Melanocyte of skin (primary cell): ENCODE measurements at places on chromosomes 2 and 18. TPM values are rescaled to one million over a fixed set of nuclear protein-coding genes. Genes with fewer than 3 reads are reported as not detected.

The PROC gene
- total RNA-seq: not detected in 2 replicates

The MDH1B gene
- 0.67 and 2.0 TPM in 2 replicates for total RNA-seq

The GATA6 gene
- total RNA-seq: 0.33 and 0.46 TPM in 2 replicates

The EPB41L3 gene
- total RNA-seq: 161 and 167 TPM in 2 replicates

The FOXD4L1 gene
- total RNA-seq: 0.34 TPM in 1 of 2 replicates, not detected in the other

The SLC23A3 gene
- total RNA-seq: 1.1 and 1.4 TPM in 2 replicates

The MAP3K19 gene
- total RNA-seq: not detected in 2 replicates

The ACADL gene
- total RNA-seq: not detected in 2 replicates

The TMEM237 gene
- total RNA-seq: 18.9 and 20.0 TPM in 2 replicates

The BCL2 gene
- 14.7 and 19.3 TPM in 2 replicates for total RNA-seq

The UGT1A4 gene
- total RNA-seq: not detected in 2 replicates

The CYP27A1 gene
- 229 and 304 TPM in 2 replicates for total RNA-seq

The ACMSD gene
- total RNA-seq: not detected in 2 replicates

The HSBP1L1 gene
- total RNA-seq: 9.0 and 10.0 TPM in 2 replicates

The SLC9A4 gene
- not detected in 2 replicates for total RNA-seq

The UGT1A9 gene
- not detected in 2 replicates for total RNA-seq

The GPR45 gene
- not detected in 2 replicates for total RNA-seq
